ENCODE measurements at places on chromosomes 3 and 15.

- DNase-seq, result no peak
Measured at GRCh38 chr15:29612701-29613100, 209.6 kb downstream of the TJP1 start.

DNA sequence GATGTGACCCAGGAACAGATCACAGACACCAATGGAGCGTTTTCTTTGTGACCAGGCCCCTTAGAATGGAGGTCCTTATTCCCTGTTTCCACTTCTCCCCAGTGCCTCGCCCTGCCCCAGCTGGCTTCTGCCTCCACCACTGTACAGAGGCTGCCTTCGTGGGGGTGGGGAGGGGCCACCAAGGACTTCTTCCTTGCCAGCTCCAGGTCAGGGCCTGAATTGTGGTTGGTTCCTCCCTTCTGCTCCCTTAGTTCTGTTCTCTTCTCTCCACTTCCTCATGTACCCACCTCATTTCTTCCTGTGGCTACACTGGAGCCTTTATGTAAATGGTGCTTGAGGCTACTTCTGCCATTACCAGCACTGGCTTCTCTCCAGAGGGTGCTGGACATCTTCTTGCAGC, 16.4 kb downstream of the TGM4 start:
- DNase-seq, result no peak

GRCh38 chr3:175146258-175146657, 287.1 kb downstream of the NAALADL2 start:
- DNase-seq, result no peak

GRCh38 chr3:56825567-56826438, 24.1 kb upstream of the ARHGEF3 start:
- DNase-seq, result no peak

DNA sequence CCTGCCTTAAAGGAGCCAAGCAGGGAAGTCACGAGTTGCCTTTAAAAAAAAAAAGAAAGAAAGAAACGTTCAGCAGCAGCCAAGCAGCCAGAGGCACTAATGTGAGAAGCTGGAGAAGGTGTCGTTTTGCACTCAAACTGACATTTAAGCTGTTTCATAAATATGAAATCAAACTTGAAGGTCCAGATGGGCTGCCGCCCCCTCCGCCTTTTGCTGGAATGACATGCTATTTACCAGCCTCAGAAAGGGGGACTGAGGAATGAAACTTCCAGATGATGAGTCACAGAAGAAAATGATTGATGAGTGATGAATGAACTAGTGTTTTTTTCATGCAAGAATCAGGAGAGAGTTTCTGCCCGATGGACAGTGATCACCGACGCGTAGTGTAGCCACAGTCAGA, 396.8 kb downstream of the IGSF11 start:
- no peak for DNase-seq

GRCh38 chr15:56228352-56228751, 15.3 kb downstream of the RFX7 start:
- no peak for DNase-seq

GRCh38 chr3:52310861-52311575, 5.1 kb upstream of the DNAH1 start:
- DNase-seq, result no peak

- DNase-seq, result no peak
Measured at GRCh38 chr3:52280050-52280461, 1.6 kb upstream of the WDR82 start.

GRCh38 chr3:128547368-128547987, 54.5 kb upstream of the GATA2 start:
- DNase-seq, result no peak

DNA sequence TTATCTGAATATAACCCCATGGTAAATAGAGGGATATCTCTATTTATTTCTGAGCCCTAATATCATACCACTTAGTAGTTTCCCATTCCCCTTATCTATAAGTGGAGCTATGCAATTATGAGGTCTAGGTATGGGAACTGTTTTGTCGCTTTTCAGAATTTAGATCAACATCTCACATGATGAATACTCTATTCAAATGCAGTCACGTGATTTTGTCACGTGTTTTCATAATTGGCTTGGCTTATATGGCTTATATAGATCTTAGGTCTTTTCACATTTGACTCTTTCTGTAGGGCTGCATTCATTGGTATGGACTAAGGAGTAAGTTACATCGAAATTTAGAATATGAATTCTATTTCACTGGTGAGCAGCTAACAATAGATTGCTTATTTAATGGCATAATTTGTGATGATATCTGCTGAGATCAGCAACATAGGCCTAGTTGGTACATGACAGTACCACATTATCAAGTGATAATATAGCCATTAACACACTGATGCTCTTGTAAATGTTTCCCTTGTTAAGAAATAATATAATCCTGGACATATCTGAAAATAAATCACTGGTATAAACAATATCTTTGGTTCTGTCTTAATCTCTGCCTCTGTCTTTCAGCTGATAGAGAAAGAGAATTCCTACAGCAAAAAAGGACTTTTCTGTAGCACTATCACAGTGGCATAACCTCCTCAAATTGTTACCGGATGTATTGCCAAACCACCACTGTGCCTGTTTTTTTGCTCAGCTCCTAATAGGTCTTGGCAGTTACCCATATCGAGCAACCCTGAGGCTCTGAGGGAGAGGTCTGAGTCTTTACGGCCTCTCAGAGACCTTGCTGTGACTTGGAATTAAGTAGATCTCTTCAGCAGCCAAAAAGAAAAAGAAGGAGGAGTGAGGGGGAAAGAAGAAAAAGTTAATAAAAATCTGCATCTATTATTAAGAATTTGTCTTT, 357.1 kb downstream of the ZPLD1 start:
- DNase-seq, result no peak

- no peak for DNase-seq
Measured at GRCh38 chr15:62584301-62585235, 419.5 kb upstream of the C2CD4B start.
